GM13977 (cell line): ENCODE measurements at places on chromosomes 1 and 21.
A peak's percentile ranks its signal among the peaks of the same experiment; 100 is the strongest.

DNA sequence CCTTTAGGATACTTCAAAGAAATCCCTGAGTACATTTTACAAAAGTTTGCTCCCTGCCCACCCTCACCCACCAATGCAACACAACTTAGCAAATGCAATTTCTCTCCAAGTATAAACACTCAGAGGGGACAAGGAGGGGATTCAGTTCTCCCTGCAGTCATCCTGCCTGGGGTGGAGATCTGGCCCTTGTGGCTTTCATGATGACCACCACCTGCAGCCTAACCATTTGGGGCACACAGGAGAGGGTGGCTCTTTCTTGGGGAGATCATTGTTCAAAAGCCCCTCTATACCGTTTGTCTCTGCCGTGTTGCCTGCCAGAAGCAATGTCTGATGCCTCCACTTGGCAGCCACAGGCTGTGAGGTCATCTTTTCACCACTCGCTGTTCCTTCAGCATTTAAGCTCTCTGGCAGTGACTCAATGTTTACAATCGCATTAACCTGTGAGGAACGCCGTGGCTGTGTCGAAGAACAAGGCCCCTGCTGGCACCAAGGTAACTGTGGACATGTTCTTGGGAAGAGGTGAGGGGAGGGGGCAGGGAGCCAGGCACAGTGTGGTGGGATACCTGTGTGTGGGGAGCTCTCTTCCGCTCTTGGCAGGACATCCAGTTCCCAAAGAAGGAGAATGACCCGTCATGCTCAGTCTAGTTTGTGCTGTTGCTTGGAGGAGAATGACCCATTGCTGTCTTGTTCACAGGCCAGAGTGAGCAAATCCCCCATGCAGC, 103.9 kb upstream of the DUSP10 start:
- DNase-seq: no peak

- DNase-seq: no peak
Measured at GRCh38 chr1:101004670-101005069, 20.9 kb downstream of the DPH5 start.

GRCh38 chr1:209076688-209077087, 506.8 kb upstream of the CAMK1G start:
- peak; percentile 21 for DNase-seq

DNA sequence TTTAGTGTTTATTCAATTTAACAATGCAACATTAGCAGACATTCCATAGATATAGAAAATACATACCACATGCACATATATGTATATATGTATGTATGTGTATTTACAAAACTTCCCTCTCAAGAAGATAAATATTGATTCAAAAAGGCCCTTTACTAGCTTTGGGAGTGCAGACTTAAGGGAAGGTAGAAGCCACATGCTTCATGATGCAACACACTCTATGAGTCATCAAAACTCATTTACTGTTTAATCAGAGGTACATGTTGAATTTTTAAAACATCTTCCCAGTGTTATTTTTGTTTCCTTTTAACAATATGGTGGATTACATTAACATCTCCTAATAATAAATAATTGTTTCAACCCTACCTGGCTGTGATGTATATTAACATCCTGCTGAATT, 61.4 kb upstream of the KIRREL1 start:
- no peak for DNase-seq

GRCh38 chr1:30692201-30692947, 31.0 kb downstream of the MATN1 start:
- no peak for DNase-seq

GRCh38 chr21:38631206-38631605, 132.9 kb upstream of the ERG start:
- no peak for DNase-seq

DNA sequence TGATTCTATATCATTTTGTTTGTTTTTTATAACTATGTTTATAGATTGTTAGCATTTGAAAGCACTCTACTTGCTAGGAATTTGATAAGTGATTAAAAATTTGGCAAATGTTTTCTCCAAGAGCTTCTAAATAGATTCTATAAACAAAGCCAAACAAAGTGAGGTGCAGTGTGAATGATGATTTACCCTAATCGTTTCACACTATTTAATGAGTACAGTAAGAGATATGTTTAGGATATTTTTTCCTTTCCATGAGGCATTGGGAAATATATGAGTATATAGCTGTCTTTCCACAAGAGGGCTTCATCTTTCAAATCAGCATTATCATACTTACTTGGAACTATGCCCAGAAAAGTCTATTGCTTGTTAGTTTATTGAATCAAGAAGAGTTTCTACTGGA, 277.0 kb upstream of the BRINP3 start:
- no peak for DNase-seq

- DNase-seq: no peak
Measured at GRCh38 chr1:29634324-29634723, 398.0 kb downstream of the PTPRU start.
